HuH-7 (cell line): ENCODE measurements at places on chromosomes 5 and 9.
A peak's percentile ranks its signal among the peaks of the same experiment; 100 is the strongest.

DNA sequence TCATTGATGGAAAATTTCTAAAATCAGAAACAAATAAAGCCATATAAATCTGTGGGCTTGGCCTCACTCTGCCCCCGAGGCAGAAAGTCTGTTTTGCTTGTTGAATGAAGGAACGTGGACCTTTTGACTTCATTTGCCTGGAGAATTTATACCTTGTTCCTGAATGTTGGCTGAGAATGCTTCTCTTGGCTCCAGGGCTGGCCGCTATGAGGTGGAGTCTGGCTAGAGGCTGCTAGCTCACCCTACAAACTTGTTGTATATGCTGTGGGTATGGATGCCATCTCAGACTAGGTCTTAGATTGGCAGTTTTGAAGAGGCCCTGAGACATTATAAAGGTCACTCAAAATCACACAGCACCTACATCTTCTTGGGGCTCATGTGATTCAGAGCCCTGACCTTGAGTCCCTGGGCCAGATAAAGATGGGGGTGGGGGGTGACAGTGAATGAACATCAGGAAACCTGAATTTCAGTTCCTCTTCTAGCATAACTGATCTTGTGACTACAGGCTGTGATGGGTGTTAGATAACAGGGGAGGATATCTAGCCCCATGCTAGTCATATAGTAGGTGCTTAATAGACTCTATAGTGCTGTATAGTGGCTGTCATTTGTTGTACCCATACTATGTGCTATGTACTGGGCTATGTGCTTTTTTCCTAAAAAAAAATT is 2.8 kb downstream of the GM2A start:
- no peak for DNase-seq

GRCh38 chr5:5363045-5363444 is 59.4 kb upstream of the ICE1 start:
- DNase-seq, result no peak

GRCh38 chr5:122141751-122142150 is 12.4 kb downstream of the ZNF474 start:
- DNase-seq, result no peak

DNA sequence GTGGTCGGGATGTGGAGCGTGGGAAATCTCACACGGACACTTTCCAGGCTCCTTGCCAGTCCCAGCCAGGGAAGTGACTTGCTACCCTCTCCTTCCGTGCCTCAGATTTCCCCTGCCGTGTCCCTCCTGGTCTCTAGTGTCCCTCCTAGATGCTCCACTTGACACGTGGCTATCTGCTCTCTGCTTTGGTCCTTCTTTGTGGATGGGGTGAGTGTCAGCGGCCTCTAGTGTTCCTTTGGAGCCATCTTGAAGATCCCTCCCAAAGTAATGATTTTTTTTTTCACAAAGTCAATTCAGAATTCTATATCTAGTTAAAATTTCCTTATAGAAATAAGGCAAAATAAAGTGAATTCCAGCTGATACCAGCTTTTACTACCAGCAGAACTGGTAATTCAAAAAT is 117.7 kb downstream of the MRPL36 start:
- DNase-seq, result no peak

DNA sequence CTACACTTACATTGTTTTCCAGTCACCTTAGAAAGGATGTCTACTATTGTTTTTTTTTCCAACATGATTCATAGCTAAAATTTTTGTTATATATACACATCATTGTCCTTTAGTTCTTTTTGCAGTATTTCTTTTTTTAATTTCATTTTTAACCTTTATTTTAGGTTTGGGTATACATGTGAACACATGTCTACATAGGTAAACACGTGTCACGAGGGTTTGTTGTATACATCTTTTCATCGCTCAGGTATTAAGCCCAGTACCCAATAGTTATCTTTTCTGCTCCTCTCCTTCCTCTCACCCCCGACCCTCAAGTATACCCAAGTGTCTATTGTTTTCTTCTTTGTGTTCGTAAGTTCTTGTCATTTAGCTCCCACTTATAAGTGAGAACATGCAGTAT is 19.0 kb downstream of the IFNA5 start:
- DNase-seq, result no peak

GRCh38 chr9:20551835-20552234 is 70.5 kb downstream of the MLLT3 start:
- peak; percentile 16 for DNase-seq

DNA sequence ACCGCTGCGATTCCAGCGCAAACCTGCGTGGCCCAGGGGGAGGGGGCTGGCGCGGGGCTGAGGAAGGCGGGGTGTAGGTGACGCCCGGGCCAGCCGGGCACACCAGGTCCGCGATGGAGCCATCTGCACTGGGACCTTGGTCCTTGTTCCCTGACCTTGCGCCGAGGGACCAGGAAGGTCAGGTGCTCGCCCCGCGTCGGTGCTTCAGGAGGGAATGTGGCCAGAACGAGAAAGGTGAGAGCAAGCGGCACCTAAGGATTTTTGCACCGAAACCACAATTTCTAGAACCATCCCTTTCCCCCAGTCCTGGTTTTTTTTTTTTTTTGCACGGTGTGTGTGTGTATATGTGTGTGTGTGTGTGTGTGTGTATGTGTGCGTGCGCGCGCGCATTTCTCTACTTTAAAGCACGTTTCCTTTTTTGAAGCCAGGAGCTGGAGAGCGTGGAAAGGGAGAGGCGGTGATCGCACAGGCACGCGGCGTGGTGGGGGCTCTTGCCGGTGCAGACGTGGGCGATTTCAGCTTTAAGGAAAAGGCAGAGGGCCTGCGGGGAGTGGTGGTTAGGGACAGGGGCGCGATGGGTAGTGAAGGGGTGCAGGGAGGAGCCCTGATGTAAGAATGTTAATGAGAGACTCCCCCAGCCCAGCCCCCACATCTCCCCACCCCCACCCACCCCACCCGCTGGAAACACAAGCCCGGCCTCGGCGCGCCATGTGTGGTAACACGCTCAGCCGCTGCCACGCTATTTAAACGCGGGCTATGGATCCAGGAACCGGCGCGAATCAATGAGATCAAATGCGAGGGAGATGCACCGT is at the start of gene NPR3:
NPR3 (plus strand) TSS at position 772 of the 812 bp plus-strand sequence. CDS start 456 bp downstream, outside the sequence.
- DNase-seq, result peak; percentile 37

DNA sequence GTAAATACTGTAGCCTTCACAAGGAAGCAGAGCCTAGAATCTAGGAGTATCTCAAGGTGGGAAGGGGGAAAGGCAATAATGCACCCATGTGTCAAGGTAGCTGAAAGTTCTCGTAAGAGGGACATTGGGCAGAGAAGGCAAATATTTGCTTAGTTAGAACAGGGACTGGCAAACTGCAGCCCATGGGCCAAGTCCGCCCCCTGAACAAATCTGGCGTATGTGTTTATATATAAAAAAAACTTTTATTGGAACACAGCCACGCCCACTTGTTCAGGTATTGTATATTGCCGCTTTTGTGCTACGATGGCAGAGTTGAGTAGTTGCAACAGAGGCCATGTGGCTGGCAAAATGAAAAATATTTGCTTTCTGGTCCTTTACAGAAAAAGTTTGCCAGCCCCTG is 16.1 kb downstream of the KCNN2 start:
- DNase-seq, result no peak
